ENCODE measurements at places on chromosomes 16 and 17.

DNA sequence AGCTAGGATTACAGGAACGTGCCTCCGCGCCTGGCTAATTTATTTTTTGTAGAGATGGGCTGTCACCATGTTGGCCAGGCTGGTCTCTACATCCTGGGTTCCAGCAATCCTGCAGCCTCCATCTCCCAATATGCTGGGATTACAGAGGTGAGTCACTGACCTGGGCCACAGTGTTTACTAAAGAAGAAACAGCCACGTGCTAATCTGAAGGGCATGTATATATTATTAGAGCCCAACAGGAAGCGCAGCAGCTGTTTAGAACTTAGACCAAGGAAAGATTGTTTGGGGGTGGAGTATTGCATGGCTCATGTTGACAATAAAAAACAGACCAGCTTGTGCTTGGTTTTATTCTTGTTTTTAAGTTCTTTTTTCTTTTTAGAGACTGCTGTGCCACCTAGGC lies 60.2 kb downstream of the HAPSTR1 start:
- no peak for DNase-seq

GRCh38 chr17:79002796-79003593 lies 6.6 kb downstream of the CANT1 start:
- DNase-seq = no peak

- DNase-seq = peak; percentile 12
Observed at GRCh38 chr17:10357768-10358167, 15.0 kb downstream of the MYH13 start.

- DNase-seq = no peak
Observed at GRCh38 chr16:7585705-7586104, 253.1 kb downstream of the RBFOX1 start.

- no peak for DNase-seq
Observed at GRCh38 chr17:65696739-65697394, 135.4 kb upstream of the AXIN2 start.

DNA sequence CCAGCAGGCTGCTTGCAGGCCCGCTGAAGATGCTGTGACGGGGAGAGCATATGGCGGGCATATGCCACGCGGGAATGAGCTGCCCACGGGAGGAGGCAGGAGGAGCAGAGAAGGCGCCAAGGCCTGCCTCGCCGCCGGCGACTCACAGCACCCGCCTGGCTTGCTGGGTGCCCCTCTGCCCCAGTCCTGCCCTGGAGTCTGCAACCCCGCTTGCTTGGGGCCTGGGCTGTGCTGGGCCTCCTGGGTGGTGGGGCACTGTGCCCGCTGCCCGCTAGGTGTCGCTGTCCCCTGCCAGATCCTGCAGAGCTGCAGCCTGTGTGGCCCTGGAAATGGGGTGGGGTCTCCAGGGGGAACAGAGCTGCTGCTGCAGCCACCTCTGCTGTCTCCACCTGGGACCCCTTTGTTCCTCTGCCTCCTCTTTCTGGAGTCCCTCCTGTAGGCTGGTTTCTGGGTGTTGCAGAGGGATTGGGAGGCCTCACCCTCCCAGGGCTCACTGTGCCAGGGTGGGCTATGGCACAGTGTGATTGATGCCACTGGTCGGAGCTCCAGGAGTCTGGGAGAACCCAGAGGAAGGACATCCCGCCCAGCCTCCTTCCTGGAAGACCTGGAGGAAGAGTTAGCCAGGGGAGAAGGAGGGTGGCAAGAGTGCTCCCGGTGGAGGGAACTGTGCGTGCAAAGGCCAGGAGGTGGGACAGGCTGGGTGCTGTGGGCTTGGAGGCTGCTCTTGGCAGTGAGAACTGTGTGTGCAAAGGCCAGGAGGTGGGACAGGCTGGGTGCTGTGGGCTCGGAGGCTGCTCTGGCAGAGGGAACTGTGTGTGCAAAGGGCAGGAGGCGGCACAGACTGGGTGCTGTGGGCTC lies 141.0 kb upstream of the CIBAR2 start:
- DNase-seq = peak; percentile 67

- DNase-seq = no peak
Observed at GRCh38 chr16:51994597-51994996, 552.3 kb downstream of the TOX3 start.

DNA sequence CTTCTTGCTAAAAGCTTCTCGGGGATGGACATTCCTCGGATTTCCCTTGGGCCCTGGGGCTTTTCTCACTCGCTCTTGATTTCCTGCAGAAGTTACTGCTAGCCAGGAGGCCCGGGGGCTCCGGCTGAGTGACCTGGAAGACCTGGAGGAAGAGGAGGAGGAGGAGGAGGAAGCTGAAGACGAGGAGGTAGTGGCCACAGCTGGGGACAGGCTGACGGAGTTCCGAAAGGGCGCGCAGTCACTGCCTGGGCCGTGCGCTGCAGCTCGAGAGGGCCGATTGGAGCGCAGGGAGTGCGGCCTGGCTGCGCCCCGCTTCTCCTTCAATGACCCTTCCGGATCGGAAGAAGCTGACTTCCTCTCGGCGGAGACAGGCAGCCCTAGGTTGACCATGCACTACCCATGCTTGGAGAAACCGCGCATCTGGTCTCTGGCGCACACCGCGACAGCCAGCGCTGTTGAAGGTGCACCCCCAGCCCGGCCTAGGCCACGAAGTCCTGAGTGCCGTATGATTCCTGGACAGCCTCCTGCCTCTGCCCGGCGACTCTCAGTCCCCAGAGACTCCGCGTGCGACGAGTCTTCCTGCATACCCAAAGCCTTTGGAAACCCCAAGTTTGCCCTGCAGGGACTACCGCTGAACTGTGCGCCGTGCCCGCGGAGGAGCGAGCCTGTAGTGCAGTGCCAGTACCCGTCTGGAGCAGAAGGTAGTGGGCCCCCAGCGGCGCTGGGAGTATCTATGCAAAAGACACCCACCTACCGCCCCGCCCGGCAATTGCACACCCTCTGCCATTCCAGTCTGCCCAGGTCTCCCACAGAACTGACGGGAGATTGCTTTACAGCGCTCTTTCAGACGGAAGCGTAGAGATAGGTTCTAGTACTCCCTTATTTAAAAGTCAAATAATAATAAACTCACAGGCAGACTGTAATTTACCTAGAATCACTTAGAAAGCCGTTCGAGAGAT lies 4.9 kb downstream of the IRX6 start:
- DNase-seq = no peak

- DNase-seq = no peak
Observed at GRCh38 chr16:78436846-78437245, 337.4 kb downstream of the WWOX start.

DNA sequence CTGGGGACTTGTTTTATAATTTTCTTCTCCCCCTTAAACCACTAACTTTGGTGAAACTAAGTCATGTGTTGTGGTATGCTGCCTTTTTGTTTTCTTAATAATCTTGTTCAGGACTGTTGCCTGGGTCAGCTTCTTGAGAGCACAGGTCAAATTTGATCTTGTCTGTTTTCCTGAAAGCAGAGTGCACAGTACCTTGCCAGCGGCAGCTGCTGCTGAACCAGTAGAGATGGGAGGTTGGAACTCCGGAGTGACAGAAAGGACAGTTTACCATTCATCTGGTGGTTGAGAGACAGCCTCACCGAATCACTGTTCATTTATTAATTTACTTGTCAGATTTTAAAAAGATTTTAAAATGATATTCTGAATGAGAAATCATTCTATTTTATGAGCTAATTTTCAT lies 125.0 kb downstream of the PHKB start:
- DNase-seq = no peak

- no peak for DNase-seq
Observed at GRCh38 chr17:58092101-58092796, 9.0 kb downstream of the DYNLL2 start.

GRCh38 chr17:34519282-34519681 lies 60.1 kb upstream of the TMEM132E start:
- DNase-seq = no peak

GRCh38 chr16:4651827-4652226 lies 27.2 kb downstream of the MGRN1 start:
- DNase-seq = no peak

DNA sequence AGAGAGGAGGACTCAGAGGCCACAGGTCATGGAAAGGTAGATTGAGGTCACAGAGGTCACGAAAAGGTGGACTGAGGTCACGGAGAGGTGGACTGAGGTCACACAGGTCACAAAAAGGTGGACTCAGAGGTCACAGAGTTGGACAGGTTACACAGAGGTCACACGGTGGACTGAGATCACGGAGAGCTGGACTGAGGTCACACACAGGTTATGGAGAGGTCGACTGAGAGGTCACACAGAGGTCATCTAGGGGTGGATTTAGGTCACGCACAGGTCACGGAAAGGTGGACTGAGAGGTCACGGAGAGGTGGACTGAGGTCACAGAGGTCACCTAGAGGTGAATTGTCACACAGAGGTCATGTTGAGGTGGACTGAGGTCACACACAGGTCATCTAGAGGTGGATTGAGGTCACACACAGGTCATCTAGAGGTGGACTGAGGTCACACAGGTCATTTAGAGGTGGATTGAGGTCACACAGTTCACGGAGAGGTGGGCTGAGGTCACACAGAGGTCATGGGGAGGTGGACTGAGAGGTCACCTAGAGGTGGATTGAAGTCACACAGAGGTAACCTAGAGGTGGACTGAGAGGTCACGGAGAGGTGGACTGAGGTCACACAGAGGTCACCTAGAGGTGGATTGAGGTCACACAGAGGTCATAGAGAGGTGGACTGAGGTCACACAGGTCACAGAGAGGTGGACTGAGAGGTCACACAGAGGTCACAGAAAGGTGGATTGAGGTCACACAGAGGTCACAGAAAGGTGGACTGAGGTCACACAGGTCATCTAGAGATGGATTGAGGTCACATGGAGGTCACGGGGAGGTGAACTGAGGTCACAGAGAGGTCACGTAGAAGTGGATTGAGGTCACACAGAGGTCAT lies 26.7 kb upstream of the JPT2 start:
- DNase-seq = no peak

DNA sequence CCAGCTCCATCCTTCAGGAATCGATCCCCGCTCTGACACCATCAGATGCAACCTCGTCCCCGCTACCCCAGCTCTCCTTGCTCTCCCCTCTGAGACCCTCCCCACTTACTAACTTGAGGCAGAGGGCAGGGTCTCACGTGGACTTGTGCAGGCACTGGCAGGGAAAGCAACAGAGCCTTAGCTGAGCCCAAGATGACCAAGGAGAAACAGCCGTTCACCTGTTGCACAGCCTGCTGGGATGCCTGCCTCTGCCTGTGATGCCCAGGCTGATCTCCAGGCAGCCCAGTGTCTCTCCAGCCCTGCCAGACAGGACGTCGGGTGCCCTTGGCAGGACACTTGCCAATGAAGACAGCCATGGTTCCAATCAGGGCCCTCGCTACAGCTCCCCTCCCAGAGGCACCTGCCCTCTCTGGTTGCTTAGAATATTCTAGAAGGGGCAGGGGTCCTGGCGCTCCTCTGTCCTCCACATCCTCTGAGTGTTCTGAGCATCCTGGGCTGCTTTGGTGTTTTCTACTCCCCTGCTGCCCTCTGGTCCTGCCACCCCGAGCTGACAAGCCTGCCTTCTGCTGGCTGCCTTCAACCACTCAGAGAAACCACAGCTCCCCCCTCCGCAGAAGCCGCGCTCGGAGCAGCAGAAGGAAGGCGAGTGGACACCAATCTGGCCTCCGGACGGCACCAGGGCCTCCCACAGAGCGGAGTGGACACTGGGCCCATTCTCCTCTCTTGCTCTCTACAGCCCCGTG lies 6.7 kb downstream of the CEP295NL start:
- no peak for DNase-seq

- no peak for DNase-seq
Observed at GRCh38 chr16:86854626-86855294, 276.4 kb downstream of the FOXL1 start.

- peak; percentile 60 for DNase-seq
Observed at GRCh38 chr16:57994778-57995177, 5.7 kb downstream of the ZNF319 start.

GRCh38 chr16:5870886-5871691 lies 773.5 kb upstream of the EEF2KMT start:
- no peak for DNase-seq

DNA sequence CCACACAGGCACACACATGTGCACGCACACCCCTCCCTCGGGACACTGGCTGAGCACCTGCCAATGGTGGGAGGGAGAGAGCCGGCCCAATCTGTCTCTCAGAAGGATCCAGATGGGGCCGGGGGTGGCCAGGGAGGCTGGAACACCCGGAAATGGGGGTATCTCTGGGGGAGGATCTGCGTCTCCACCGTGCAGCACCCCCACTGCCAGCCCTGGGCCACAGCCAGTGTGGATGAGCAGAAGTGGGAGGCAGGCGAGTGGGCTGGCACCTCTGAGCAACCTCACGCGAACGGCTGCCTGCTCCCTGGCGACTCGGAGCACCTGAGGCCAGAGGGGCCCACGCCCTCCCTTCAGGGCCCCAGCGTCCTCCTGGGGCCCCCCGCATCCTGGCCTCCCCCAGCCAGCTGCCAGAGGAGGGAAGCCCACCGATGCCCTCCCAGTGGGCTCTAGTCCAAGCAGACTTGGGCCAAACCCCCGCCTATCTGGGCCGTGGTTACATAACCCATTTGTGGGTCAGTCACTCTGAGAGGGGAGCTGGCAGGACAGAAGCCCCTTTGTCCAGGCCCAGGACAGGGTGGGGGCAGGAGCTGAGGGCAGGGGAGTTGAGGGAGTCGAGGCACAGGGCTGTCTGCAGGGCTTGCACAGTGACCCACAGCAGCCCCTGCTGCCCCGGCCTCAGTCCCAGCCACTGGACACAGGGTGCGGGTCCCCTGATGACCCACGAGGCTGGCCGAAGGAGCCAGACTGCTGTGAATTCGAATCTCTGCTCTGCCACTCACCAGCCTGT lies 5.6 kb downstream of the CASKIN1 start:
- DNase-seq = no peak

DNA sequence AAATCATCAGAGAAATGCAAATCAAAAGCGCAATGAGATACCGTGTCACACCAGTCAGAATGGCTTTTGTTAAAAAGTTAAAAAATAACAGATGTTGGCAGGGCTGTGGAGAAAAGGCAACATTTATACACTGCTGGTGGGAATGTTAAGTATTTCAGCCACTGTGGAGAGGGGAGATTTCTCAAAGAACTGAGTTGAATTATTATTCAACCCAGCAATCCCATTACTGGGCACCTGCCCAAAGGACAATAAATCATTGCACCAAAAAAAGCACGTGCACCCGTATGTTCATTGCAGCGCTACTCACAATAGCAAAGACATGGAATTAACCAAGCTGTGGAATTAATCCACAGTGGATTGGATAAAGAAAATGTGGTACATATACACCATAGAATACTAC lies 204.7 kb downstream of the HS3ST4 start:
- DNase-seq = no peak

- no peak for DNase-seq
Observed at GRCh38 chr16:11033629-11034420, 89.5 kb downstream of the CLEC16A start.

- no peak for DNase-seq
Observed at GRCh38 chr17:2151358-2152033, 96.6 kb downstream of the HIC1 start.

All from CD4-positive, alpha-beta T cell treated with Interleukin-6 for 4 hours (primary cell).